ENCODE measurements at places on chromosomes 7 and 10. TPM values are rescaled to one million over a fixed set of nuclear protein-coding genes. Genes with fewer than 3 reads are reported as not detected.

Gene GIMAP2
- total RNA-seq, result 5.1 TPM

Gene ADAM12
- total RNA-seq, result 168 TPM

Gene NOBOX
- not detected for total RNA-seq

Gene SYT15B
- not detected for total RNA-seq

Gene SEC31B
- total RNA-seq, result 7.1 TPM

Gene AGBL3
- total RNA-seq, result 1.3 TPM

Gene CALML3
- total RNA-seq, result 0.12 TPM

Gene USP54
- 8.6 TPM for total RNA-seq

Gene UCN3
- not detected for total RNA-seq

Gene PNLIPRP1
- total RNA-seq, result not detected

Gene SNCG
- total RNA-seq, result 3.2 TPM

Gene GOLGA7B
- total RNA-seq, result under 0.01 TPM

Gene HPSE2
- total RNA-seq, result 0.12 TPM

Gene HTR5A
- total RNA-seq, result not detected

Gene LEP
- total RNA-seq, result 4.1 TPM

Gene EPO
- total RNA-seq, result not detected

Gene GDF2
- total RNA-seq, result not detected

Gene GJD4
- total RNA-seq, result 0.16 TPM

Gene HYAL4
- not detected for total RNA-seq

Gene SPDYE8
- total RNA-seq, result not detected

Gene PROSER2
- total RNA-seq, result not detected

Gene ZC3HAV1
- 68.2 TPM for total RNA-seq

Gene GPR15LG
- total RNA-seq, result not detected

Gene SORCS1
- total RNA-seq, result not detected

Gene TMEM213
- not detected for total RNA-seq

Gene ADCYAP1R1
- total RNA-seq, result not detected

Gene ZNF37A
- 13.4 TPM for total RNA-seq

Gene NPC1L1
- total RNA-seq, result not detected

Gene MACC1
- 0.24 TPM for total RNA-seq

Gene KNDC1
- total RNA-seq, result 0.49 TPM

Gene ENTPD1
- total RNA-seq, result 0.32 TPM

Gene SEPTIN7
- total RNA-seq, result 217 TPM

Gene TWIST1
- total RNA-seq, result 322 TPM

Gene CFAP69
- total RNA-seq, result 6.1 TPM

Gene SSMEM1
- total RNA-seq, result not detected

Gene COBL
- not detected for total RNA-seq

Gene AKR1C2
- total RNA-seq, result 36.7 TPM

Gene ZNF394
- 48.3 TPM for total RNA-seq

Gene WDFY4
- total RNA-seq, result not detected

Gene LSM5
- 15.2 TPM for total RNA-seq

Gene SHH
- not detected for total RNA-seq

Gene SLC13A1
- not detected for total RNA-seq

Gene SMKR1
- 0.12 TPM for total RNA-seq

Gene HOXA6
- total RNA-seq, result not detected

Gene PSPH
- total RNA-seq, result 39.4 TPM

Gene MYL10
- not detected for total RNA-seq

Gene HHEX
- total RNA-seq, result 1.3 TPM

Gene PMS2
- 18.8 TPM for total RNA-seq

Gene NEUROG3
- not detected for total RNA-seq

Gene CUEDC2
- 38.0 TPM for total RNA-seq
